Left lung (tissue), 14 donors: ENCODE measurements at places on chromosomes 7 and 10. TPM values are rescaled to one million over a fixed set of nuclear protein-coding genes. Genes with fewer than 3 reads are reported as not detected.

MALRD1 gene
- total RNA-seq = 8.1 TPM

CCDC3 gene
- total RNA-seq = 7.8 TPM

TBXAS1 gene
- total RNA-seq = 38.4 TPM

GNAT3 gene
- not detected for total RNA-seq

ITPRID1 gene
- total RNA-seq = 0.60 TPM

GTF2IRD1 gene
- 28.3 TPM for total RNA-seq

TBC1D12 gene
- 9.7 TPM for total RNA-seq

TNS3 gene
- 126 TPM for total RNA-seq

PLPP4 gene
- not detected for total RNA-seq

DNAH11 gene
- total RNA-seq = 2.8 TPM

CNPY1 gene
- not detected for total RNA-seq

LEP gene
- total RNA-seq = 0.15 TPM

GRCh38 chr10:127982601-127983000 is 75.7 kb downstream of the PTPRE start:
- H3K4me3 ChIP-seq = no peak overlapping the region
- H3K27me3 ChIP-seq = no peaks in the 10 kb centered on the region
- H3K36me3 ChIP-seq = no peaks in the 10 kb centered on the region
- DNase-seq = no peak
- no peak overlapping the region for H3K27ac ChIP-seq

GRCh38 chr7:82284936-82285519 is 158.5 kb downstream of the CACNA2D1 start:
- no peaks in the 10 kb centered on the region for H3K36me3 ChIP-seq
- no peak for DNase-seq
- H3K4me1 ChIP-seq = no peaks in the 10 kb centered on the region

DNA sequence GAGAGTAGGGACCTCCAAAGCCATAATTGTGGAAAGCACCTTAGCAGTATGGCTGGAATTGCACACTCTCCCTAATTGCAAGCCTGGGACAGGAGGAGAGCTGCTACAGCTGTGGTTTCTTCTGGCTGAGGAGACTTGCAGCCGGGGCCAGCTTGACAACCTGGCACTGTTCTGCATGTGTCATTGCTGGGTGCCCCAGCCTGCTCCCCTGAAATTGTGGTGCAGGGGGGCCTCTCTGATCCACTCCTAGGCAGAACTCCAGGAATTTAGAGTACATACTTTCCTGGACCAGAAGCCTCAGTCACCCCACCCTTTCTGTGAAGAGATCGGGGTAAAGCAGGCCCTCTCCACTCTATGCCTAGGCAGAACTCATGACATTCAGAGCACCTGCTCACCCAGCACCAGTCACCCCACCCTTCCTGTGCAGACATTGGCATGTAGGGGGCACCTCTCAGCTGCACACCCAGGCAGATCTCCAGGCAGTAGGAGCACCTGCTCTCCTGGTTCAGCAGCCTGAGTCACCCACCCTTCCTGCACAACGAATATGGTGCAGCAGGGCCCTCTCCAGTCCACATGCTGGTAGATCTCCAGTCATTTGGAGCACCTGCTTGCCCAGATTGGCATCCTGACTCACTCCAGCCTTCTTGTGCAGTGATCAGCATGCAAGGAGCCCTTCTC is 34.4 kb upstream of the DYNC1I1 start:
- H3K27ac ChIP-seq = no peak overlapping the region
- H3K4me1 ChIP-seq = no peaks in the 10 kb centered on the region
- H3K4me3 ChIP-seq = no peak overlapping the region
- H3K36me3 ChIP-seq = no peaks in the 10 kb centered on the region
- H3K27me3 ChIP-seq = no peaks in the 10 kb centered on the region
- no peak for DNase-seq

DNA sequence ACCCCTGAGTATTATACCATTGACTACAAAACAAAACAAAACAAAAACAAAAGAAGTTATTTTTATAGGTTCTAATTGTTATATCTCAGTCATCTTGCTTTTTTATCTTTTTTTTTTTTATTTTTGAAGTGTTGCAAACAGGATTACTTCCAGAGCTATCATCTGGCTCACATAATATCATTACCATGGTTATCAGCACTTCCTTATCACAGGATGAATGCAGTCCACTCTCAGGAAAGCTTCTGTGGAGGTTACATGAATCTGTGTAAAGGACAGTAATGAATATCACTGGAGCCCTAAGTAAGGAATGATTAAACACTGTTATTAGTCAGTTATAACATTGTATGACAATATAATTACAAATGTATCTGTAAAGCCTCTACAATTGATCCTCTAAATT is 451.5 kb downstream of the PLXDC2 start:
- no peaks in the 10 kb centered on the region for H3K36me3 ChIP-seq
- DNase-seq = no peak
- H3K27me3 ChIP-seq = no peaks in the 10 kb centered on the region
- H3K4me3 ChIP-seq = no peak overlapping the region
- no peaks in the 10 kb centered on the region for H3K4me1 ChIP-seq

GRCh38 chr7:67554986-67555385 is 558.4 kb downstream of the TYW1 start:
- no peaks in the 10 kb centered on the region for H3K36me3 ChIP-seq
- H3K27me3 ChIP-seq = no peaks in the 10 kb centered on the region
- no peaks in the 10 kb centered on the region for H3K4me1 ChIP-seq
- H3K27ac ChIP-seq = no peak overlapping the region

GRCh38 chr10:113069595-113069994 is 119.5 kb downstream of the TCF7L2 start:
- no peak overlapping the region for H3K27ac ChIP-seq
- H3K36me3 ChIP-seq = no peaks in the 10 kb centered on the region
- H3K27me3 ChIP-seq = no peaks in the 10 kb centered on the region
- H3K4me1 ChIP-seq = peaks cover 8% of the 10 kb centered on the region

GRCh38 chr10:91743465-91743864 is 54.8 kb upstream of the TNKS2 start:
- no peak overlapping the region for H3K4me3 ChIP-seq
- H3K27me3 ChIP-seq = no peaks in the 10 kb centered on the region
- no peaks in the 10 kb centered on the region for H3K4me1 ChIP-seq
- H3K27ac ChIP-seq = no peak overlapping the region

DNA sequence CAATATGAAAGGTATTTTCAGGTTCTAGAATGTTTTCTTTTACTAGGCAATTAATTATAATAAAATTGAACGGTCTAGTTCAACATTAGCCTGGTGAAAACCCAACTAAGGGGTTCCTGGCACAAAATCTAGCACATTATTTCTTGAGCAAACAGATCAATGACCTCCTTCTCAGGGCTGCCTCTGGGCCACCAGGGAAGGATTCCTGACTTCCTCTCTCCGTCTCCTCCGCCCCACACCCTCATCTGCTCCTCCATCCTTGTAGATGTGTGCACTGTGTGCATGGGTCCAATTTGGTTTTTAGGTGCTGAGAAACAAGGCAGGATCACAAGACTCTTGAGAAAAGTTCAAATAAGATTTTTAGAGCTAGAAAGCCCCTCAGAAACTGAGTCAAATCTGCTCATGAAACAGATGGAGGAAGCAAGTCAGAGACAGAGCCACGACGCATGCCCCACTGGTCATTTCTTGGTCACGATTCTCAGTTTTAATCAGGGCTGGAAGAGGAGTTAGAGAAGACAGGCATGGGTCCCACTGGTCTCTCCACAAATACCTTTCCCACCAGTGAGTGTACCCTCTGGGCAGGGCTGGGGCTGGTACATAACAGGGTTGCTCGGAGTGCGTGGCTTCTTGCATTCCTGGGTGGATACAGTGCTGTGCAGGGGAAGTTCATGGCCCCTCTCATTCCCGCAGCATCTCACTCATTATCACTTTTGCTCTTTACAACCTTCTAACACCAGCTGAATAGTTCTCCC is 3.8 kb downstream of the TRPV6 start:
- no peaks in the 10 kb centered on the region for H3K36me3 ChIP-seq
- no peak overlapping the region for H3K4me3 ChIP-seq
- H3K4me1 ChIP-seq = no peaks in the 10 kb centered on the region

DNA sequence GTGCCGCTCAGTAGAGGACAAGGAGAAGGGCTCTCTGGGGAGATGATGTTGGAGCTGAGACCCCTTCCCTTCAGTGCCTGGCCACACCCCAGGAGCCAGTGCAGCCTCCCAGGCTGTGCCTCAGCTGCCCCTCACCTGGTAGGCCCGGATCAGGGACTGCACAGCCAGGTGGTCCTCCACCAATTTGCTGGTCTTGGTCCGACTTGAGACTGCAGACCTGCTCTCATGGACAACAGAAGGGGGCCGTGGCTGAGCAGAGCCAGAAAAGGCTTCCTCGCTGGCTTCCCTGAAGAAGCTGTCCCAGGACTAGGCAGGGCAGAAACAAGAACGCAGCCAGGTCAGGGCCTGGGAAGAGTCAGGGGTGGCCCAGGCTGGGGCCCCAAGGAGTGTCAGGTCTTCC is 5.5 kb downstream of the OGDHL start:
- peaks cover 3% of the 10 kb centered on the region for H3K4me1 ChIP-seq
- DNase-seq = no peak
- no peaks in the 10 kb centered on the region for H3K27me3 ChIP-seq
- H3K27ac ChIP-seq = no peak overlapping the region
- no peaks in the 10 kb centered on the region for H3K36me3 ChIP-seq
- H3K4me3 ChIP-seq = no peak overlapping the region

DNA sequence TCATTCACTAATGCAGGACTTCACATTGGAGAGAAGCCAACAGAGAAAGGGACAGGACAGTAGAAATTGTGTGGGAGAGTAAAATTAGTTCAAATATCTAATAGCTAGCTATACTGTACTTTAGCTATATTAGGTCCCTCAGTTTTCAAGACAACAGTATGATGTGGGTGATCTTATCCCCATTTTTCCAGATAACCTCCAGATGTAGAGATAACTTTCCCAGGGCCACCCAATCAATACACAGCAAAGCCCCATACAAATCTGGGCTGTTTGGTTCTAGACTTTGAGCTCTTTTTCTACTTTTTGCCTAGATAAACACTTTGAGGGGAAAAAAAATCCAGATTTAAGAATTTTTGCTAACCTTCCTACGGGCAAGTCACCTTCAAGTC is 482 bp upstream of the CLDN12 start:
- H3K4me1 ChIP-seq = peaks cover 11% of the 10 kb centered on the region
- no peak for DNase-seq
- H3K27ac ChIP-seq = peak overlapping the region; percentile 81
- H3K27me3 ChIP-seq = no peaks in the 10 kb centered on the region

DNA sequence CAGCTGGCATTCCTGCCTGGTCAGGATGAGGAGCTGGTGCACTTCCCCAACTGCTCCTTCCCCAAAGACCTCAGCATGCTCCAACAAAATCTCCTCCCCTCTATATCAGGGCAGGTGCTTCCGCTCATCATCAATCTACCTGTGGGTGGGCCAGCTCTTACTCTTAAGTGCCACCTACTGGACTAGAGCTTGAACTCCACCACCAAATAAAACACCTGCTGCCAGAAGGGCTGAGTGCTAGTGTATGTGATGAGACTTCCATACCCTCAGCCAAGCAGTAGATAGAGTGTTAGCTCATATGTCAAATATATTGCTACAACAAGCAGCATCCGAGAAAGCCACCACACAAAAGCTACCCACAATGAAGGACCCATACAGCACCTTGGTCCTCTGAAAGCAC is 264.3 kb downstream of the RNLS start:
- H3K36me3 ChIP-seq = no peaks in the 10 kb centered on the region
- no peak overlapping the region for H3K27ac ChIP-seq
- no peaks in the 10 kb centered on the region for H3K4me1 ChIP-seq
- no peak overlapping the region for H3K4me3 ChIP-seq
- no peak for DNase-seq
- no peaks in the 10 kb centered on the region for H3K27me3 ChIP-seq

GRCh38 chr10:121369616-121370015 is 228.6 kb downstream of the FGFR2 start:
- no peak overlapping the region for H3K4me3 ChIP-seq
- peak; percentile 44 for DNase-seq
- H3K36me3 ChIP-seq = no peaks in the 10 kb centered on the region

GRCh38 chr10:20596065-20596755 is 300.9 kb downstream of the NEBL start:
- no peaks in the 10 kb centered on the region for H3K27me3 ChIP-seq
- no peak overlapping the region for H3K4me3 ChIP-seq
- no peak for DNase-seq
- H3K4me1 ChIP-seq = no peaks in the 10 kb centered on the region
- H3K36me3 ChIP-seq = no peaks in the 10 kb centered on the region

DNA sequence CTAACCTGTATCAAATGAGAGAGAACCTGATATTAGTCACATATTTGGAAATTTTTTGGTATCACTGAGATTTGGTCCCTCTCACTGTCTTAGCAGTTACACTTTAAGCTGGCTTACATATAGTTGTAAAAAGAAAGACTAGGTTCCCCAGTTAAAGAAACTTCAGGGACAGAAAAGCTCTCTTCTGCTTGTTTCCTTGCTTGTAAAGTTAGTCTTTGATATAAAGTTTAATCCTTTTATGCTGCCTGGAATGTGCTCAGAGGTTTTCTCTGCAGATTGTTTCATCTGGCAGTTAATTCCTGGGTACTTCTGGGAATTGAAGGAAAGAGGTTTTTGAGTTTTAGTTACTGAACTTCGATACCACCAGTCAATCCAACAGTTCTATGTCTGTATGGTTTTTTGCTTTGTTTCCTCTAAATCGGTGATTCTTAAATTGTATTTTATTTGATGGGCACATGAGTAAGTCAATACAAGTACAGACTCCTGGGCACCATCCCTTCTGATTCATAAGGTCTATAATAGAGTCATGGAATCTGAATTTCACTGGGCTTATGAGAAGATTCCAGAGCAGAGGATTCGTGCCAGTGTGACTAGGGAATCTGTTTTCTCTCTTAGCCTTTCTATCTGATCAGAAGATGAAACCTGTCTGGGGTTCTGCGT is 1080.9 kb upstream of the C7orf33 start:
- H3K27me3 ChIP-seq = no peaks in the 10 kb centered on the region
- no peaks in the 10 kb centered on the region for H3K36me3 ChIP-seq
- H3K4me3 ChIP-seq = no peak overlapping the region

GRCh38 chr10:133349577-133350011 is 2.4 kb downstream of the PRAP1 start:
- H3K27ac ChIP-seq = no peak overlapping the region
- H3K36me3 ChIP-seq = peaks cover under 1% of the 10 kb centered on the region
- no peak overlapping the region for H3K4me3 ChIP-seq
- peak; percentile 70 for DNase-seq
- peaks cover 76% of the 10 kb centered on the region for H3K27me3 ChIP-seq

- no peak overlapping the region for H3K4me3 ChIP-seq
- no peaks in the 10 kb centered on the region for H3K27me3 ChIP-seq
- DNase-seq = no peak
- no peaks in the 10 kb centered on the region for H3K36me3 ChIP-seq
- no peak overlapping the region for H3K27ac ChIP-seq
- no peaks in the 10 kb centered on the region for H3K4me1 ChIP-seq
These were observed 69.7 kb upstream of the PLPP4 start for GRCh38 chr10:120387326-120387725.

DNA sequence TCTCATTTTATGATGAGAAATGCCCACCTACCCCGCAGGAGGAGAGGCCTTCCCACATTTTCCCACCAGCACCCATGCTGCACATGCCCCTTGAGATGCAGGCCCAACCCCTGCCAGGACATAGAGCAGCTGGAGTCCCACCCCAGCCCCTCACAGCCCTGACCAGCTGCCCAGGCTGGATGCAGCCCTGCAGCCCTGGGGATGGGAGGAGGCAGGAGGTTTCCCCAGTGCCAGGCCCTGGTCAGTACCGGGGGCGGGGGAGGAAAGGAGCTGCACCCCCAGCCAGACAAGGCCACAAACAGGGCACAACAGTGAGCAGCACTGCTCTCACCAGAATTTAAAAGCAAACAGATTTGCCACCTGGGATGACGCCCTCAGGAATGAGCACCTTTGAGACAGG is 196.1 kb downstream of the PTPRN2 start:
- H3K4me3 ChIP-seq = no peak overlapping the region
- H3K27ac ChIP-seq = no peak overlapping the region
- DNase-seq = no peak
- no peaks in the 10 kb centered on the region for H3K4me1 ChIP-seq
- no peaks in the 10 kb centered on the region for H3K36me3 ChIP-seq
